ENCODE measurements at places on chromosomes 7 and 10. TPM values are rescaled to one million over a fixed set of nuclear protein-coding genes. Genes with fewer than 3 reads are reported as not detected.

DNA sequence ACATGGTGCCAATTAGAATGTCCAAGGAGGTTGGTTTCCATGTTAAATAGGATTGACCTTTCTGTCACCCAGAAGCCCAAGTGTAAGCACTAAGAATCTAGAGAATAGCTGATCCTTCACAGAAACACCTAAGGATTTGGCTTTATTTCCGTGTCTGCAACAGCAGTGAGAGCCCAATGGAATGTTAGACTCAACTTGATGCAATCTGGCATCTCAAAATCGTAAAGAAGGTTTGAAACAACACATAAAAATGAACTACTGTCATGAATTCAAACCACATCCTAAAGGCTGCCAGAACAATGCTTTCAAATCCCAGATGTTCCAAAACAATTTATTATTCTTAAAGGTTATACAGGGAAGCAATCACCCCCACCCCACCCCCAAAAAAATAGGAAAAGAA is 18.6 kb downstream of the PPP1R3C start:
- DNase-seq = peak; percentile 62

Gene SLC18A3
- total RNA-seq = not detected

Gene MKI67
- total RNA-seq = 84.9 TPM

GRCh38 chr7:135208102-135208793 is 3.1 kb downstream of the WDR91 start:
- DNase-seq = no peak

DNA sequence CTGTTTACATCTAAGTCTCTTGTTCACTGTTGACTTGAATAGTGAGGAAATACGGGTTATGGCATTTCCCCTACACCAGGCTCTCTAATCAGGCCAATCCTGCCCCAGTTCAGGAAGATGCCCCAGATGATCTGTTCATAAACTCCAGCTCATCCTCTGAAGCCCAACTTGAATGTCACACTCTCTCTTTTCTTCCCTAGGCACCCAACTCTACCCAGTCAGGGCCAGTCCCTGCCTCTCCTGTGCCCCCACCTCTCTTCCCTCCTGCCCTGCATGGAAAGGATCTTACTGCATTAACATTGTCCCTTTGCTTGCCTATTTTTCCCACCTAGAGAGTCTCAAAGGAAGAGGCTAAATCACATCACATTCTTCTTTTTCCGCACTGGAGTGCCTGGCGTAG is 10.6 kb upstream of the TRPV6 start:
- no peak for DNase-seq
